ENCODE measurements at places on chromosomes 7 and 10. TPM values are rescaled to one million over a fixed set of nuclear protein-coding genes. Genes with fewer than 3 reads are reported as not detected.

- no peak for DNase-seq
Observed at GRCh38 chr7:147151661-147152060, 1035.1 kb downstream of the CNTNAP2 start.

DNA sequence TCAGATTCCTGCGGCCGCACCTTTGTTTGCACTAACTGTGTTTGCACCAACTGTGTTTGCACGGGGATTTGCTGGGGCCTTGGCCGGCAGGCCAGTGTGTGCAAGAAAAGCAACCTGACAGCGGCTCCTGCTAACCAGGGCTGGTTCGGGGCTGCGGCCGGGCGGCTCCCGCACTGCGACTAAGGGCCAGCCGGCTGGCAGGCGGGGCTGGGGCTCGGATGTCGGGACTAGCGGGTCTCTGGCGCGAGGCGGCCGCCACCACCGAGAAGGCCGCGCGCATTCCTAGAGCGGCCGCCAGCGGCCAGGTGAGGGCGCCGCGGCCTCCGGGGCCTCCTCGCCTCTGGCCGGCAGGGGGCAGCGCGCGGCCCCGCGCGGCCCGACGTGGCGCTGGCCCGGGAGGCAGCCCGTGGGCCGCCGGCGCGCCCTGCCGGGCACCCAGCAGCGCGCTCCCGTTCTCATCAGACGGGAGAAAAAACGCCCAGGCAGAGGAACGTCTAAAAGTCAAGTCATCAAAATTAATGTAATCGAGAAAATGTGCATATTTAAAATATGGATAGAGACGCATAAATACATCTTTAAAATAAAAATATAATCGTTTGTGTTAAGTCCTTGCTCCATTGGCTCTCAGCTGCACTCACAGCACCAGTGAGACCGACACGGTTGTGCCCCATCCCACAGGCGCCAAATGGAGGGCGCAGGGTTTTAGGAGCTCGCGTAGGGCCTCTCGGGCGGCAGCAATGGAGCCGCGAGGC, 38.5 kb downstream of the ZNF777 start:
- DNase-seq, result peak; percentile 2

GRCh38 chr7:107446531-107446930, 23.3 kb upstream of the GPR22 start:
- no peak for DNase-seq

DNA sequence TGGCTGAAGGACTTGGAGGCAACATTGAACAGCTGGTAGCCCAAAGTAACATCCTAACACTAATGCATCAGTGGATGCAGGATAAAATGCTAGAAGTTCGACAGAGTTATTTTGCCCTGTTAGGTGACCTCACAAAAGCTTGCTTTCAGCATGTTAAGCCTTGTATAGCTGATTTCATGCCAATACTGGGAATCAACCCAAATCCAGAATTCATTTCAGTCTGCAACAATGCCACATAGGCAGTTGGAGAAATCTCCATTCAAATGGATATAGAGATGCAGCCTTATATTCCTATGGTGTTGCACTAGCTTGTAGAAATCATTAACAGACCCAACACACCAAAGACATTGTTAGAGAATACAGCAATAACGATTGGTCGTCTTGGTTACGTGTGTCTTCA, 62.9 kb downstream of the CCSER2 start:
- DNase-seq, result no peak

- no peak for DNase-seq
Observed at GRCh38 chr7:95141755-95142154, 182.6 kb downstream of the PON1 start.

GRCh38 chr7:4906682-4907081, 23.2 kb upstream of the RADIL start:
- DNase-seq, result no peak

GRCh38 chr10:60172363-60172990, 217.2 kb downstream of the ANK3 start:
- no peak for DNase-seq

DNA sequence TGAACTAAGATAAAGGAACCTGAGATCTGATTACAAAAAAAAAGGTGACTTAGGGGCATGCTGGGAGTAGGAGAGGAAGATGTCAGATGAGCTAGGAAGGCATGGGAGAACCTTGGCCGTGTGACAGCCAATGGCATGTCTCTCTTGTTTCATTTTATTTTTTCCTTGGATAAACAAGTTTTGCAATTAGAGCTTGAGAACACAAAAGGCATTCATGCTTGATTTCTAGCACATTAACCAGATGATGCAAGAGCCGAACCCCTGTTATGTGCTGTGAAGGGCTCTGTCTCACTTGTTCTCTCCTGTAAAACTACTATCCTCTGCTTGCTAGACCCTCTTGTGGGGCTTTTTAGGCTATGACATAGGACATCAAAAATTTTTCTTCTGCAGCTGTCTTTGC, 134.3 kb upstream of the ASAH2 start:
- DNase-seq, result no peak

DNA sequence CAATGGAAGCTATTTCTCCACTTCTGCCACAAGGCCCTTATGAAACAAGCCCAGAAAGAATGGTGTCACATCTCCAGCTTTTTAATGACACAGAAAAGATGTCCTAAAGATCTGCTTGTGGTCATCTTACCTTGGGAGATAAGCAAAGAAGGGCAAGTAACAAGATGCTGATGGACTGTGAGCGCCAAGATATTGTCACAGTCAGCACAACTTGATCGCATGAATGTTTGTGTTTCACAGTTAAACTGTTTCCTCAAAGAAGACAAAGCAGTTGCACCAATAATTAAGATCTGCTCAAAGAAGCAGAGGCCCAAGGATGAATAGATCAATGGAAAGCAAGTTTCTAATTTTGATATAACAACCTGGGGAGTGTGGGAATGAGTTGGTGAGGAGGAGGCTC, 15.9 kb downstream of the ICA1 start:
- no peak for DNase-seq

DNA sequence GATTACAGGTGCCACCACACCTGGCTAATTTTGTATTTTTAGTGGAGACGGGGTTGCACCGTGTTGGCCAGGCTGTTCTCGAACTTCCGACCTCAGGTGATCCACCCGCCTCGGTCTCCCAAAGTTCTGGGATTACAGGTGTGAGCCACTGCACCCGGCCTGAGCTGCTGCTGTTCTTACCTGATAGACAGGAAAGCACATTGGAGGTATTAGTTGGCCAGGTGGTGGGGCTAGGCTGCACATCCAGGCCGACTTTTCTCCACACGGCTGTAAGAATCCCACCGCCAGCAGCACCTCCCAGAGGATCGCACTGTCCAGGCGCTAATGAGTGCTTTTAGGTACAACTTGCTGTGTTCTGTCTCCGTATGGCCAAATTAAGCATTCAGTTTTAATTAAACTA, 112.6 kb downstream of the WDR37 start:
- no peak for DNase-seq

DNA sequence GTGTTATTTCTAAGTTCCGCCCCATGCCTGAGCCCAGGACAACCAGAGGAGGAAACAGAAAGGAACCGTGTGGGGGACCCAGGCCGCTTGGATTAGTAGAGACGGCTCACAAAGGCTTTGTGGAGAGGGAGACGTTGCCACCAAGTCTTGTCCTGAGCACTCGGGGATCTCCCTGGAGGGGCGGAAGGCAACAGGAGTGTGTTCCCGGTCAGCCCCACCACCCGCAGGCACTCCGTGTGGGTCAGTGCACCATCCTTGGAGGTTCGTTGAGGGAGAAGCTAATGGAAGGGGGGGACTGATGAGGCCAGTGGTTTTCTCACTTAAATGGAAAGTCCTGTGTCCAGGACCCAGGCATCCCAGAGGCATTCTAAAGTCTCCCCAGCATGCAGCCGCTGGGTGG, 26.7 kb upstream of the EN2 start:
- no peak for DNase-seq

DNA sequence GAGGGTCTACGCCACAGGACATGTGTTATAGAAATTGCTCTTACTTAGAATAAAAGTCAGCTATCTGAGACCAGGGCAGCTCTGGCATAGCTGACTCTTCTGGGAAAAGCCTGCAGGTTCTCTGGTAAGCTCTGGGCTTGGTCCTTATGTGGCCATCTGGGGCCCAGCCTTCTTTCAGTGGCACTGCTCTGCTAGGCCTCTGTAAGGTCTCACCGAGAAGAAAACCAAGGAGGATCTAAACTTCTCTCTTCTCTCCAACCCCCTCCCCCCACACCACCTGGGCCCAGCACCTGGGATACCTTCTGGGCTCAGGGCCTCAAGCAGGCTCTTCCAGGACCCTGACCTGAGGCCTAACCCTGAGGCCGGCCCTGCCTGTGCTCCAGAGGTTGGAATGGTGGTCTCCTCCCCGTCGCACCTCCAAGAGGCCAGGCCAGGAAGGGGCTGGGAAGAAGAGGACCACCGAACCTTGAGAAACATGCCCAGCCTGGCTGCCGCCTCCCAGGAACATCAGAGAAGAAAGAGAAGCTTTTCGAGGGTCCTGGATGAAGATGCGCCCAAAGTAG, 323.6 kb downstream of the GFRA1 start:
- no peak for DNase-seq

DNA sequence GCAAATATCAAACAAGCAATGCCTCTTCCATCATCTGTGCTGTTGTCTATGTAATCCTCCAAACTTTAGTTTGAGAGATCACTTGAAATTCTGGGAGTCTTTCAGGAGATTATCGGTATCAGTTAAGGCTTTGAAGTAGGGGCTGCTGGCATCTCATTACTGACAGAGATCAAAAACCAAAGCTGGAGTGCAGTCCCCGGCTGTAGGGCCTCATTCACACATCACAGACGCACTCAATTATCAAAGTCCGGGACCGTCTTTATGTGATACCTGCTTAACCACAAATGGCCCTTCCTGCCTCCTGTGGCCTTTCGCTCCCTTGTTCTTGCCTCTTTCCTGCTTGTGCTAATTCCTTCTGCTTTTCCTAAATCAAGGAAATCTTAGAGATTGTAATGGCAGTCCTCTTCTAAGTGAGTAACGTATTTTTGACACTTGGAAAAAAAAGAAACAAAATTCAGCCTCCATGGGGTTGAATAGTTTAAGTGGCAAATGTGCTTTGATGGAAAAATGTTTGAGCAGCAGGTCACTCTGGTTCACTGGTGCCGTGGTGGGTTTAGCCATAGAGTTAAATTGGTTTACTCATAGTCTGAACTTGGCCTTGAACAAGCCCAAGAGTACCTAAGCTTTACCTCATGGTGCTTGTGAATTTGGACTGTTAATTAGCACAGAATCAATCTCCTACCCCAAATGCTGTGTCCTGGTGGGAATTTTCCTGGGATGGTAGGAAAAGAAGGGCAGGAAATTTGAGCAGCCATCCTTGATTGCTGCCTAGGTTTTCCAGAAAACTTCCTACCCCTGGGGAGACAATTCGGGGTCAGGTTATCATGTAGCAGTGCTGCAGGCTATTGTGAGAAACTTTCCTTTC, 178.9 kb upstream of the LYZL1 start:
- DNase-seq, result no peak

GRCh38 chr7:74479961-74480829, 26.5 kb downstream of the GTF2IRD1 start:
- DNase-seq, result peak; percentile 47

- peak; percentile 90 for DNase-seq
Observed at GRCh38 chr10:44978570-44979280, at the start of gene DEPP1. DEPP1 (minus strand) TSS chr10:44978809; CDS start chr10:44978030, 779 bp downstream.

- no peak for DNase-seq
Observed at GRCh38 chr10:968546-969199, 19.6 kb upstream of the GTPBP4 start.

DNA sequence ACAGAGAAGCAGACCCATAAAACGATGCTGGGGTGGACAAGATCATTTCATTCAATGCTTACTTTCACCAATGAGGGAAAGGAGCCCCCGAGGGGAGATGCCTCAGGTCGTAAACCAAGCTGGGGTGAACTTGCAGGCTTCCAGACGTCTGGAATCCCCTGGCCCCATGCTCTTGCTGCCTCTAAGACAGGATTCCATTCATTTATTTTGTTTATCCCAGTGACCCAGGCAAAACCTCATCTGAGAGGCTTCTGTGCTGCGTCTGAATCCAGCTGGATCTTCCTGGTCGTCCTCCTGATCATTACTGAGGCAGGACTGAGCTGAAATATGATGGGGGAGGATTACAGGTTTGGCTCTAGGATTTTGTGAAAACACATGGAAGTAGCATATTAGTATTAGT, 182.9 kb downstream of the MYOF start:
- DNase-seq, result no peak

GRCh38 chr7:127582361-127582760, 3.0 kb downstream of the GCC1 start:
- no peak for DNase-seq

DNA sequence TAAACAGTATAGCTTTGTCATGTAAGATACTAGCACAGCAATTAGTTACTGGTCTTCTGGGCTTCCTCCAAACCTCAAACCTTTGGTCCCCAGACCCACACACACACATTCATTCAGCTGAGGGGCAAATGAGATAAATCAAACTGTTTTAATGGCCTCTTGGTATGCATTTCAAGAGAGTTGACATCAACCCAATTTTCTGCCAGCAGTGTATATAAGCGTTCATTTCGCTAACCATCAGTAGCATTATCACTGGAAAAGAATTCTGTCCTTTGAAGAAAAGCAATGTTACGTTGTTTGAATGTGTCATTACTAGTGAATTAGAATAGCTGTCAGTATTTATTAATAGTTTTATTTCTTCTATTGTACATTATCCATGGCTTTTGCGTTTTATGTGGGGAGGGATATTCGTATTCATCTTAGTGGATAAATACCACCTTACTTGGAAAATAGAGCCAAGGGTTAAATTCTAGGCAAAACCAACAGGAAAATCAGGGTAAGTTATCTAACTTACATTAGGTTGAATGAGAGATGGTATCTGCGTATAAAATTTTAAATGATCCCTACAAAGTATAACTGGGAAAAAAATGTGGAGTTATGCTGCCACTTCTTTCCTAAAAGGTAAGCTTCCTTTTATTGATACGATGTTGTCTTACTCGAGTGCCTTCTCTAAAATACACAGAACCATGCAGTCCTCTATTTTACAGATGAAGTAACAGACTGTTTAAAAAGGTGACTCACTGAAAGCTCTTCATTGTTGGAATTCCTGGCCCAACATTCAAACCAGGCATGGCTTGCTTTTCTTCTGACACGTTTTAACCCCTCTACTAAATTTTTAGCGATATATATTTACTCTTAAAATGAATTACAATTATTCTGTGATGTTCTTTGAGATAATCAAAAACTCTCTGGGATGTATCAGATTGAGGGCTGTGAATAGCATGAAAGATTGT, 2.0 kb upstream of the ZMYND11 start:
- no peak for DNase-seq

GRCh38 chr7:145478541-145478940, 638.1 kb upstream of the CNTNAP2 start:
- no peak for DNase-seq

The SHH gene
- 0.01 TPM for polyA plus RNA-seq

The EPO gene
- not detected for polyA plus RNA-seq

The LDB3 gene
- 0.60 TPM for polyA plus RNA-seq

The KIF11 gene
- polyA plus RNA-seq, result 5.2 TPM

The IKZF1 gene
- polyA plus RNA-seq, result not detected

The FOXP2 gene
- polyA plus RNA-seq, result 2.8 TPM

The COL26A1 gene
- 0.06 TPM for polyA plus RNA-seq

The PLAC9 gene
- polyA plus RNA-seq, result 14.2 TPM

The TACR2 gene
- not detected for polyA plus RNA-seq

The ADRB1 gene
- polyA plus RNA-seq, result not detected

The PDE1C gene
- 3.8 TPM for polyA plus RNA-seq

The LAMB4 gene
- polyA plus RNA-seq, result 0.30 TPM

The RBM20 gene
- polyA plus RNA-seq, result 0.15 TPM

The TMEM196 gene
- polyA plus RNA-seq, result not detected

The FAM237B gene
- not detected for polyA plus RNA-seq

The GJC3 gene
- not detected for polyA plus RNA-seq

Data from AG04450 (cell line).